Lung (tissue), 17 donors: ENCODE measurements at places on chromosomes 13 and 19.

GRCh38 chr13:112098699-112099098 is 31.8 kb downstream of the SOX1 start:
- H3K4me3 ChIP-seq: no peak overlapping the region
- H3K36me3 ChIP-seq: no peaks in the 10 kb centered on the region
- no peak overlapping the region for H3K27ac ChIP-seq
- no peak for DNase-seq
- no peaks in the 10 kb centered on the region for H3K4me1 ChIP-seq

DNA sequence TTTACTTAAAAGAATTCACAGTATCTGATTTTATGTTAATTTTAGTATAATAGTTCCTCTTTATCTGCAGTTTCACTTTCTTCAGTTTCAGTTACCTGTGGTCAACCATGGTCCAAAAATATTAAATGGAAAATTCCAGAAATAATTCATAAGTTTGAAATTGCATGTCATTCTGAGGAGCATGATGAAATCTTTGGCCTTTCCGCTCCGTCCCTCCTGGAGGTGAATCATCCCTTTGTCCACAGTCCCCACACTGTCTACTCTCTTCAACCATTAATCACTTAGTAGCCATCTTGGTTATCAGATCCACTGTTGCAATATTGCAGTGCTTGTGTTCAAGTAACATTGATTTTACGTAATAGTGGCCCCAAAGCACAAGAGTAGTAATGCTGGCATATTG is 26.9 kb downstream of the SLITRK6 start:
- H3K36me3 ChIP-seq: no peaks in the 10 kb centered on the region
- H3K4me3 ChIP-seq: no peak overlapping the region
- no peaks in the 10 kb centered on the region for H3K27me3 ChIP-seq
- peaks cover 5% of the 10 kb centered on the region for H3K4me1 ChIP-seq
- H3K27ac ChIP-seq: no peak overlapping the region
- no peak for DNase-seq

- no peaks in the 10 kb centered on the region for H3K4me1 ChIP-seq
- no peak overlapping the region for H3K4me3 ChIP-seq
- no peak for DNase-seq
- H3K27me3 ChIP-seq: no peaks in the 10 kb centered on the region
Observed at GRCh38 chr19:12955996-12956395, 1.0 kb downstream of the GADD45GIP1 start.

GRCh38 chr13:113860665-113861432 is 3.0 kb downstream of the GAS6 start:
- H3K36me3 ChIP-seq: peaks cover 7% of the 10 kb centered on the region
- H3K27ac ChIP-seq: peak overlapping the region; percentile 28
- DNase-seq: no peak
- H3K4me1 ChIP-seq: peaks cover 13% of the 10 kb centered on the region
- H3K27me3 ChIP-seq: no peaks in the 10 kb centered on the region

GRCh38 chr13:43180837-43181236 is 157.5 kb downstream of the DNAJC15 start:
- H3K4me1 ChIP-seq: no peaks in the 10 kb centered on the region
- no peaks in the 10 kb centered on the region for H3K27me3 ChIP-seq
- H3K27ac ChIP-seq: no peak overlapping the region
- no peak overlapping the region for H3K4me3 ChIP-seq

DNA sequence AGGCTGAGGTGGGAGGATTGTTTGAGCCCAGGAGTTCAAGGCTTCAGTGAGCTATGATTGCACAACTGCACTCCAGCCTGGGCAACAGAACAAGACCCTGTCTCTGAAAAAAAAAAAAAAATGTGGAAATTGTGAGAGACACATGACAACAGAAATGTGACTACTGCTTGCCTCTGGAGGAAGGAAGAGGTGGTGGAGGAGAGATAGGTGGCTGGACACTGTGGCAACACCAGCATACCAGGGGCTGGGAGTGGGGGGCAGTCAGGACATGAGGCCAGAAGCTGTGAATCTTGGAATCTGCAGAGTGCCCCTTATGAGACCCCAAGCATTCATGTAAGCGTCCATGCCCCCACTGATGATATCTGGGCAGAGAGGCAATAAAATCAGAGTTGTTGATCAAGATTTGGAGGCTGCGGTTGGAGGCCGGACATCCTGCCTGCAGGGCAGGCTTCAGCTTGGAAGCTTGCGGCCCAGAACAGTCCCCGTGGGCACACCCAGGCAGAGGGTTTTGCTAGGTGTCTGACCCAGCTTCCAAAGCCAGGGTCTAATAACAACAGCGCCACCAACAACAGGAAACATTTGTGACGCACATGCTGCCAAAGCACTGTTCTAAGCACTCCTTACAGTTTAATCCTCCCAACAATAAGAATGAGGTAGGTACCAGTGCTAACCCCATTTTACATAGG is 16.9 kb downstream of the FAM187B start:
- no peaks in the 10 kb centered on the region for H3K36me3 ChIP-seq
- H3K27ac ChIP-seq: no peak overlapping the region
- H3K4me1 ChIP-seq: peaks cover 12% of the 10 kb centered on the region
- no peaks in the 10 kb centered on the region for H3K27me3 ChIP-seq

GRCh38 chr13:55090612-55091011 is 2050.1 kb upstream of the PRR20A start:
- DNase-seq: no peak
- no peaks in the 10 kb centered on the region for H3K36me3 ChIP-seq
- H3K4me3 ChIP-seq: no peak overlapping the region
- H3K27ac ChIP-seq: no peak overlapping the region
- no peaks in the 10 kb centered on the region for H3K27me3 ChIP-seq
